ENCODE measurements at places on chromosomes 13 and 19.
A peak's percentile ranks its signal among the peaks of the same experiment; 100 is the strongest.

DNA sequence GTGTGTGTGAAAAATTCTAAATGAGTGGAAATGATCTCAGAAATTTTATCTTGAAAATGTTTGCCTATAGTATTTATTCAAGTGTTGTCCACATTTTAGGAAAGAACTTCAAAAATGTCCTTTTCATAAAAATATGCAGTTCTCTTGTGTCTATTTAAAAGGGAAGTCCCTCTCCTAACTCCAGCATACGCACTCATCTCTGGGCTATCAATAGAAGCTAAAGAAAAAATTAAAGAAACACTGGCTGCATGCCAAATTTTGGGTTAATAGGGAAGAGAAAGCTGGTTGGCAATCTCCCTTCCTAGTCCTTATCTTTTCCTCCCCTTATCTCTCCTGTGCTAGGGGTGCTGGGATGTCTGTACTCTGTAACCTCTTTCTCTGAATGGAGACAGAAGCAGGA is 313.3 kb downstream of the ENOX1 start:
- no peak for DNase-seq

DNA sequence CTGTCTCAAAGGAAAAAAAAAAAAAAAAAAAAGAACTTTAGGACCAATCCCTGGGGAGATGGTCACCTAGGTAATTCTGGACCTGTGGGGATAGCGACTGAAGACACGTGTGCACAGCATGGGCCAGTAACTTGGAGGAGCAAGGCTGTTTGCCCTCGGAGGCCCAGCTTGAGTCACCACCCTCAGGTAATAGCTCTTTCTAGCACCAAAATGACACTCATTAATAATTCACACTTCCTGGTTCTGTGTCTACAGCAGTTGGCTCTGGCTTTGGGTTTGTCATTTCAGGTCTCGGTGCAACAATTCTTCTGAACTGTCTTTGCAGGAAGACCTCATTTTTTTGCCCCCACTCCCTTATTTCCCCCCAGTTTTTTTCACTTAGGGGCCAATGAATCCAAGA is 3.9 kb upstream of the ATP11A start:
- no peak for DNase-seq

DNA sequence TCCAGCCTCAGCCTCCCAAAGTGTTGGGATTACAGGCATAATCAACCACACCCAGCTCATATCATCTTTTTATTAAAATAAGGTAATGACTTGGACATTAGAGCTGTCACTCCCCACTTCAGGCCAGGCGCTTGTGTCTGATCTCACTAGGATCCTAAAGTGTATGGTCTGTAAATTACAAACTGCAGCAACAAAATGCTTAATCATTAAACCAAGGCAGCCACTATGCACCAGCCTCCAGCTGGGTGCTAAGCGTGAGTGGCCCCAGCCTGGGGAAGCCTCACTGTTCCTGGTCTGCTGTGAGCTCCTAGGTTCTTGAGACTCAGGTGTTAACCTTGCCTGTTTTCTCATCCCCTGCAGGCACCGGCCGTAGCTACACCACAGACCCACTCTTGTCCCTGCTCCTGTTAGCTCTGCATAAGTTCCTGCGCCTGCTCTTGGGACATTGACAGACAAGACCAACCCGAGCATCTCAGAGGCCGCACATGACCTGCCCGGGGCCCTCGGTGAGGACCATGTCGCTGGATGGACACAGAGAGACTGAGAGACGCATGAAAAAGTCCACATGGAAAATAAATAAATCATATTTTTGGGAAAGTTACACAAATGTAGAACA is 37.8 kb downstream of the VSTM2B start:
- DNase-seq = no peak

DNA sequence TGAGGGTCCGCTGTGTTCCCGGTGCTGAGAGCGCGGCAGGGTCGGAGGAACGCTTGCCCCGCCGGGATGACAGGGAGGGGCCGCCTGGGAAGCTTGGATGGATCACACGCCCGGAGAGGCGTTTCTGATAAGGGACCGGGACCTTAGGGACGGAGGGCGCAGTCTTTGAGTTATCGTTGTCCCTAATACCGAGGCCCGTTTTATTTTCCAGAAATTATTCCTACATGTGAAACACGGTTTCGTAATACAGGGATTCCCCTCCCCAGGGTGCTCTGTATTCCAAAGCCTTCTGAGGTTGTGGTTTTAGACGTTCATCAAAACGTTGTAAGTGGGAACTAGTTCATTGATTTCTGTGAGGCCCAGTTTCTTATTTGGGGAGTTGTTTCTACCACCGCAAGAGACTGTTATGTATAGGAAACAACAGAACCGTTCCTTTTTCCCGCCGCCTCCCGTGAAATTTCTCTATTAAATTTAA is 752 bp downstream of the PDCD5 start:
- DNase-seq = no peak

- DNase-seq = no peak
Observed at GRCh38 chr19:56690670-56691069, 19.1 kb upstream of the ZNF835 start.

GRCh38 chr19:6362351-6362801 is 1.0 kb downstream of the CLPP start:
- peak; percentile 27 for DNase-seq

DNA sequence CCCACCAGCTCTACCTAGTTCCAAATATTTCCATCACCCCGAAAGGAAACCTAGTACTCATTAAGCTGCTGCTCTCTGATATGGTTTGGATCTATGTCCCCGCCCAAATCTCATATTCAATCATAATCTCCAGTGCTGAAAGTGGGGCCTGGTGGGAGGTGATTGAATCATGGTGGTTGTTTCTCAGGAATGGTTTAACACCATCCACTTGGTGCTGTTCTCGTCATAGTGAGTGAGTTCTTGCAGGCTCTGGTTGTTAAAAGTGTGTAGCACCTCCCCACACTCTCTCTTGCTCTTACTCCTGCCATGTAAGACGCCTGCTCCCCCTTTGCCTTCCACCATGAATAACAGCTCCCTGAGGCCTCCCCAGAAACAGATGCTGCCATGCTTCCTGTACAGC is 43.4 kb upstream of the MED4 start:
- peak; percentile 63 for DNase-seq

DNA sequence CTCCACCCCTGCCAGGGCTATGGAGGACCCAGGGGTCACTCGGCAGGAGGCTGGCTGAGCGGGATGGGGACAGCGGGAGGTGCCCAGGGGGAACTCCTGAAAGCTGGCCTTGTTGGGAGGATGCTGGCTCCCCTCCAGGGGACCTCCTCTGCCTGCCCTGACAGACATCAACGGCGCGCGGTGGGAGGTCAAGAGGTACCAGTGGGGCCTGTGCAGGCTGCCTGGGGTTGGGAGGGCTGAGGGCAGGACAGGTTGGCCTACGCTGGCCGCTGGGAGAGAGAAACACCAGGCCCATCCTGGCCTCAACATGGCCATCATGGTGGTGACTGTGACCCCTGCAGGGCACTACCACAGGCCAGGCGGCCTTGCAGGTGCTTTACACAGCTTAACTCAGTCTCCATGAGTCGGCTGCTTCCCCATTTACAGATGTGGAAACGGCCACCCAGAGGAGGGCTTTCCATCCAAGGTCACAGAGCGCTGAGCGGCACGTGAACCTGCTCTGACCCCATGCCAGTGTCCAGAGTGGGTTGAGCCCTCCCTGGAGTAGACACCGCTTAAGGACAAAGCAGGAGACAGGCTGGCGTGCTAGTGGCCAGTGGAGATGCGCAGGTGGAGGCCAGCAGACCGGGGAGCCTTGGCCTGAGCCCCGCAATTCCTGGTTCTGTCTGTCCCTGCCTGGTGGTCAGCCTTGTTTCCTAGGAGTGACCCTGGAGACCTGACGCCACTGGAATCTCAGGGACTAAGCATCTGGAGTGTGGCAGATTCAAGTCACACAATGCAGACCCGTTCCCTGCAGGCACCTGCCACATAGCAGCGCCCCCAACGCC is 27.6 kb downstream of the CEBPG start:
- DNase-seq = no peak

DNA sequence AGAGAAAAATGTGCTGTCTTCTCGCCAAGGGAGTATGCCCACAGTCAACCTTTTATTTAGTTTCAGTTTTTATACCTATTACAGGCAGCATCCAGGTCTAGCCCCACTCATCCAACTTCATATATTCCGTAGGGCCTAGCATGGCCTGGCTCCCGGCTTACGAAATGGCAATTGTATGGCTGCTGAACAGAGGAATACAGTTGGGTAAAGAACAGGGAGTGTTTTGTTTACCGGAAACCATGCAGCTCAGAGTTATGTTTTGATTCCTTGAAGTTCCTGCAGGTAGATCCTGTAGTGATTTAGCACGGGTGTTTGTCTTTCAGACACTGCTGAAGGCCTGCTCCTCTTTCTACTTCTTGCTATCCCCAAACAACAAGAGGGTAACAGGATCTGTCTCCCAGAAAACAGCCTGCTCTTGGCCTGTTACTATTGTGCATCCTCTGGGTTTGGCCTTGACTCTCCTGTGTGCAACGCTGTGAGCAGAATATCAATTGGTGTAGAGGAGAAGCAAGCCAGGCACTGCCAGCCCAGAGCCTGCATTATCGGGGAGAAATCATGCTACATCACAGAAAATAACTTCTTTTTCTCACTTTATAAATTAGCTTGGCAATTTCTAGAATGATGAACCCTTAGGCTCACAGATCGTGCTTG is 32.4 kb downstream of the OLFM4 start:
- no peak for DNase-seq

DNA sequence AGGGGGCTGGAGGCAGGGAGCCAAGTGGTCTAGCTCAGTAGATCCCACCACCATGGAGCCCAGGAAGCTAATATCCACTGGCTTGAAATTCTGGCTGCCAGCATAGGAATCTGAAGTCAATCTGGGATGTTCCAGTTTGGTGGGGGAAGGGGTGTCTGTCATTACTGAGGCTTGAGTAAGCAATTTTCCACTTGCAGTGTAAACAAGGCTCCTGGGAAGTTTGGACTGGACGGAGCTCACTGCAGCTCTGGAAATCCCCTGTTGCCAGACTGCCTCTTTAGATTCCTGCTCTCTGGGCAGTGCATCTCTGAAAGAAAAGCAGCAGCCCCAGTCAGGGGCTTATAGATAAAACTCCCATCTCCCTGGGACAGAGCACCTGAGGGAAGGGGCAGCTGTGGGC is 349.2 kb upstream of the KLHL1 start:
- no peak for DNase-seq

- DNase-seq = no peak
Observed at GRCh38 chr13:48892688-48893075, 83.0 kb upstream of the FNDC3A start.

GRCh38 chr13:18212873-18213272 is 968.8 kb downstream of the TUBA3C start:
- DNase-seq = no peak

DNA sequence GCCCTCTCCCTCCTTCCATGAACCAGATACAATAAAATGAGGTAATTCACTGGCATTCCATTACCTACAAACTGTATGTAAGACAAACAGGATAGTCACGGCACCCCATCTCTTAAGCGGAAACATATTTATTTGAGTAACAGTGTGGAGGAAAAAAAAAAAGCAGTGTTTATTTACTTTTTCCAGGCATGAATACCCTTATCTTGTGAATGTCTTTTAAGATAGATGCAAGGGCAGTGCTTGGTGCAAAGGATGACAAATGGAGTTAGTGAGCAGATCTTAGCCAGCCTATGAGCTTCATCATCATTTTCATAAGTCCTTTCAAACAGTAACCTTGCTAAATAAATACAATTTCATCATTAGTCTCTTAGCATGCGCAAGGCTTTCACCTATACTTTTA is 1661.8 kb upstream of the SPRY2 start:
- DNase-seq = no peak

- DNase-seq = no peak
Observed at GRCh38 chr19:46390121-46390858, 23.1 kb downstream of the CCDC8 start.

- DNase-seq = no peak
Observed at GRCh38 chr13:28699246-28699645, 19.5 kb downstream of the SLC46A3 start.

DNA sequence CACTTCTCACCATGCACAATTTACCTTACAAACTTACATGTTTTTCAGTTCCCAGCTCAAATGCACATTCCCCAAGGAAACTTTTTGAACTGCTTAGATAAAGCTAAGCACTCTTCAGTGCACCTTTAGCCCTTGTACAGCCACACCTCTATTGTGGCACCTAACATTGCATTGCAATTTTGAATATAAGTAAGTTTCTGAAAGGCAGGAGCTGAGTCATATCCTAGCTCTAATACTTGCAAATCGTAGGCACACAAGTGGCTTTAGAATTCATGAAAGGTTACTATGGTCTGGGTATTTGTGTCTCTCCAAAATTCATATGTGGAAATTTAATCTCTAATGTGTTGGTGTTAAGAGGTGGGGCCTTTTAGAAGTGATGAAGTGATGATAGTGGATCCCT is 4.9 kb upstream of the ESD start:
- no peak for DNase-seq

DNA sequence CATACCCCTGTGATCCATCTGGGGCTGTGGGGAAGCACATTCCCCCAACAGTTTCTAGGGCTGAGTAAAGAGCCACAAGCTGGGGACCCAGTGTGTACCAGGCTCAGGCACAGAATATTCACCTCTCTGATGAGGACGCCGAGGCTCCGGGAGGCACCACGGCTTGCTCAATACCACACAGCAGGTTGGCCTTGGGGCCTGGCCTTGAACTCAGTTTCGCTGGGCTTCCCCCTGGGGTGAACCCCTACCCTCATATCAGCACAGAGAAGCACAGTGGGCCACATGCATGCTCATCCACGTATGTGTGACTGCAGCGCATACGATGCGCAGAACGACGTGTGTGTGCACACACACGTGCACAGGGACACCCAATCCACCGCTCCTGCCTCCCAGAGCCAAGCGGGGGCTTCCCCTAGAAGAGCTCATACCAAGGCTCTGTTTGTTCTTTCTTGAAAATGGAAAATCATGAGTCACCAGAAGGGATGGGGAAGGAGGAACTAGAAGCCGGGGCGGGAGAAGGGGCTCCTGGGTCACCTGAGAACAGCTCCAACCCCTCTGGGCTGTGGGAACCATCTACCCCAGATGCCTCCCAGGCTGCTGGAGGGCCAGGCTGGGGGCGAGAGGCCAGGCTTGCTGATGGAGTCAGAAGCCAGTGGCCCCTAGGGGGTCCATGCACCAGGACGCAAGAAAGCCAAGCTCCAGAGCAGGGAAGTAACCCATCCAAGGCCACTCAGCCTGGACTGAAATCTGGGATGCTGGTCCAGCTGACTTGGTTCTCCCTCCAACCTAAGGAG is 4.9 kb upstream of the PDE4C start:
- no peak for DNase-seq

DNA sequence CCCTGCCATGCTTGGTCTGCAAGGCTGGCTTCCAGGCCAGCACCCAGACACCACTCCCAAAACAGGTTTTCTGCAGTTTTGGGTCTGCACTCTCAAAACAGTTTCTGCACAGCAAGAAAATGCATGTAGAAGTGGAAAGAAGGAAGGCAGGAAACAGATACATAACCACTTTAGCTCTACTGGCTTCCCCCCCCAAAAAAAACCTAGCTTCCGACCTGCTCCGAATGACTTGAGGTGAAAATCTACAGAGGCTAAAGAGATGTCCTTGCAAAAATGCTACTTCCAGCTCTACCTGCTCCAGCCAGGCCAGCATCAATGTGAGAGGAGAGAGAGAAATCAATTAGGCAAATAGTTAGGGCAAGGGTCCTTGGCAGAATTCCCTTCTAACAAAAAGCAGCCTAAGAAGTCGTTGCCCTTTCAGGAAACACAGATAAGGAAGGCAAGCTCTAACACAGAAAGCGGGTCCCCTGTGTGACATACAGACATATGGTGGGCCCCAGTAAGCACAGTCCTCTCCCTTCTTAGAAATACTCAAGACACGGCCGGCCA is 3.4 kb downstream of the C19orf12 start:
- no peak for DNase-seq

All from stimulated activated CD4-positive, alpha-beta T cell treated with anti-CD3 and anti-CD28 coated beads, Interleukin-1b, Interleukin-23, amount 100 ng/mL, for 48 hours (primary cell).